Right cardiac atrium (tissue), 5 donors: ENCODE measurements at places on chromosomes 6 and 20. TPM values are rescaled to one million over a fixed set of nuclear protein-coding genes. Genes with fewer than 3 reads are reported as not detected.

DNA sequence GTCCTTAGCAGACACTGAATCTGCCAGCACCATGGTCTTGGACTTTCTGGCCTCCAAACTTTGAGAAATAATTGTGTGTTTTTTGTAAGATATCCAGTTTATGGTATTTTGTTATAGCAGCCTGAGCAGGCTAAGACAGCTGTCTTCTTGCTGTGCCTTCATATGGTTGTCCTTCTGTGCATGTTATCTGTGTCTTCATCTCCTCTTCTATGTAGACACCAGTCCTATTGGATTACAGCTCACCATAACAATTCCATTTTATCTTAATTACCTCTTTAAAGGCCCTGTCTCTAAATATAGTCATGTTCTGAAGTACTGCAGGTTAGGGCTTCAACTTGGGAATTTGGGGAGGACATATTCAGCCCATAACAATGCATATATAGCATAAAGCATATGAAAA, 44.3 kb upstream of the REV3L start:
- no peak for DNase-seq

DNAH8 gene
- polyA plus RNA-seq, result not detected

PPIL6 gene
- polyA plus RNA-seq, result 2.2 TPM

DNA sequence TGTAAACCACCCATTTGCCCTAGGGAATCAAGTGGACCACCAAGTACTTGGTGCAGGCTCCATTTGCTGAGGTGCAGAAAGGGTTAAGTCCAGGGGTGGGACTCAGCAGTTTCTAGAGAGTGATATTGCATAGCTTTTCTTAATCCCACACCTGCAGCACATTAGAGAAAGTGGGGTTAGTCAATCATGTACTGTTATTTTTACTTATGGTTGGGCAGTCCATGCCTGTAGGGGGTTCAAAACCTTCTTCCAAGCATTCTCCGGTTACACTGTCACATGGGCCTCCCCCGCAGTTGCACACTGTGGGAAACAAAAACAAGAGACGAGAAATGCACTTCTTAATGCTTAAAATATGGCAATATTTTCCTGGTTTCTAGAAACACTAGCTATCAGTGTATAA, 65.5 kb downstream of the LAMA4 start:
- no peak for DNase-seq

GRCh38 chr6:156392648-156393047, 384.5 kb upstream of the ARID1B start:
- no peak for DNase-seq

DNA sequence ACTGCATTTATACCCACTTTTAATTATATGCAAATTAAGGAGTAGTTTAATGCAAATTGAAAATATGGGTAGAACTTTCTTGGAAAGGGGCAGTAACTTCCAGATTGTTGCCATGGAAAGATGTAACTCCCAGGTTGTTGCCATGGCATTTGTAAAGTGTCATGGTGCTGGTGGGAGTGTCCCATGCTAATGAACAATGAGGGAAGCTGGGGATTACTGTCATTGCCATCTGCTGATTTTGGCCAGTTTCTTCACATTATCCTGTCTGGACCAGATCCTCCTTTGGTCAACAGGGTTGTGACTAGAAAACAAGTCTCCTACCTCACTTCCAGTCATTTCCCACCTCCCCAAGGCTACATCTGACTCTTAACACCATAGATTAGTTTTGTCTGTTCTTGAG, 45.4 kb upstream of the FERMT1 start:
- DNase-seq, result no peak

DNA sequence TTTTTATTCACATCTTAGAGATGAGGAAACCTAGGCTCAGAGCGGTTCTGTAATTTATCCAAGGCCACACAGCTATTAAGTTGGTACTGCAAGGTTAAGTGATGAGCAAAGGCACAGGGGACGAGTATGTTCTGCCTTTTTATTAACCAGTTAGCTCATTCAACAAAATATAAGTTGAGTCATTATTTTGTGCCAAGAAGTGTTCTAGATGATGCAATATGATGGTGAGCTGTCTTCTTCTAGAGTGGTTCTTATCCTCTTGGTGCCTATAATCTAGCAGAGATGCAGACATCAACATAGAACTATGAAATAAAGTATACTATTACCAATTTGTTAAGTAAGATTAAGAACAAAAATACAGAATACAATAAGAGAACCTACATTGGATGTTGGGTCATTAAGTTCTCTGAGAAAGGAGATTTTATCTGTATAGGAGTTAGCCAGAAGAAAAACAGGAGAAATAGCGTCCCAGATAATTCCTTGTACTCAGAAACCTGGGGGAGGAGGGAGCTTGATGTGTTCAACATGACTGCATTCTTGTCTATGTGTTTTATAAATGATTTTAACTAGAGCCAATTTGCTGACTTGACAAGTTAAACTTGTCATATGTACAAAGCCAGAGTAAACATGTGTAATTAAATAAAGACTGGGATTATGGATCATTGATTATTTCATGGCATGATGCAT, 122.3 kb downstream of the TBXT start:
- no peak for DNase-seq

MLIP gene
- polyA plus RNA-seq, result 154 TPM

- no peak for DNase-seq
These were observed 406.9 kb downstream of the CDH26 start for GRCh38 chr20:60365064-60365666.

DNA sequence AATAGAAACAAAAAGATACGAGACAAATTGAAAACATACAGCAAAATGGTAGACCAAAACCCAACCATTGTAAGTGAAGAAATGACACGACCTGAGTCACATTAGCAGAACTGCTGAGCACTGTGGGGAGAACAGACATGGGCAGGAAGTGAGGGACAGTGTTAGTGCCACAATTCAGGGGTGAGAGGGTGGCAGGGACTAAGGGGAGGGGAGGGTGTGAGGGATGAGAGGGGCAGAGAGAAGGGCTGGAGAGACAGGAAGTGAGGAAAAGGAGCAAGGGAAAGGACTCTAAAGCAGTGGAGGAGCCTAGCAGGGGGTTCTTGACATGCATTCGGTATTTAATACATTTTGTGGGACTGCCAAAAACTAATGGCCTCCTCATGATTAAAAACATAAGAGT, 45.0 kb upstream of the TRIM26 start:
- no peak for DNase-seq

GRCh38 chr20:57881466-57882385, 171.9 kb upstream of the PMEPA1 start:
- no peak for DNase-seq

DNA sequence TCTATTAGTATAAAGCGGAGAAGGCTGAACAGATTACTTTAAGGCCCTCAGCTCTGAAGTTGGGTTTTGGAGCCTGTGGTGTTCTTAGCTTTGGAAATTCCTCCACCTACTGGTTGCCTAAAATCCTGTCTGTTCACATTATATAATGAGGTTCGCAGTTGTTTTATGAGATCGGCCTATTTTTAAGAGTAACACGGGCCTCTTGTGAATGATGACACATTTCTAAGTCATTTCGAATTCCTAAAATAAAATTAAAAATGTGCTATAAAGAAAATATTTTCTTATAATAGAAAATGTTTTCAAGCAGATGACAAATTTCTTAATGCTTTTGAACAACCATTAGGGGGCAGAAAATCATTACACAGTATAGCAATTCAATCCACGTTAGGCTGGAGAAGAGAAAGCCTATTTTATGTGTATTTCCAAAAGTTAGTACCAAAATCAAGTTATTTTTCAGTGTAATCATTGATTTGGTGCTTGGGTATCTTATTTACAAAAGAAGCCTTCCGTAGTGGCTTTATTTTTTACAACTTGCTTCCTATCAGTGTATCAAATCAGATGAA, 15.8 kb upstream of the FAM8A1 start:
- no peak for DNase-seq

GGTLC1 gene
- polyA plus RNA-seq, result not detected

- DNase-seq, result no peak
These were observed 37.6 kb upstream of the PTPRK start for GRCh38 chr6:128558021-128558420.

DNA sequence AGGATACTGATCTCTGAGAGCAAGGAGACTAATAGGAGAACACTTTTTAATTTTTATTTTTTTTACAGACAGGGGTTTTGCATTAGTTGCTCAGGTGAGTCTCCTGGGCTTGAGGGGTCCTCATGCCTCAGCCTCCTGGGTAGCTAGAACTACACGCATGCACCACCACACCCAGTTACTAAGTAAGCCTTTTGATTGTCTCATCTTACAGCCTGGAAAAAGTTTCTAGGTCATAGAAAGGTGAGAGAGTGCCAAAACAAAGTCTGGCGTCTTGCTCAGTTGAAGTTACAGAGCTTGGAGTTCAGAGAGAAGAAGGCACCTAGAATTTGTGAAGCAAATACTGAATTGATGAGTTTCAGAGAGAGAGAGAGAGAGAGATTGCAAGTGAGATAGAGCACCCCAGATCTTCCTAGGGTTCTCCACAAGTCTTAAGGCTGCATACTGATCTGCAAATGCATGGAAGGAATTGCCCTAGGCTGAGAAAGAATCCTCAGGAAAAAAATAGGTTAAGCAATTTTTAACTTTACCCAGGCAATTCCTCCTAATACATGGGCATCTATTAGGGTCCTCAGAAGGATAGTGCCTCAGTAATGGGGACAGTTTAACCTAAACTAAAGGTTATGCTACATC, 37.6 kb upstream of the PHIP start:
- DNase-seq, result no peak

DNA sequence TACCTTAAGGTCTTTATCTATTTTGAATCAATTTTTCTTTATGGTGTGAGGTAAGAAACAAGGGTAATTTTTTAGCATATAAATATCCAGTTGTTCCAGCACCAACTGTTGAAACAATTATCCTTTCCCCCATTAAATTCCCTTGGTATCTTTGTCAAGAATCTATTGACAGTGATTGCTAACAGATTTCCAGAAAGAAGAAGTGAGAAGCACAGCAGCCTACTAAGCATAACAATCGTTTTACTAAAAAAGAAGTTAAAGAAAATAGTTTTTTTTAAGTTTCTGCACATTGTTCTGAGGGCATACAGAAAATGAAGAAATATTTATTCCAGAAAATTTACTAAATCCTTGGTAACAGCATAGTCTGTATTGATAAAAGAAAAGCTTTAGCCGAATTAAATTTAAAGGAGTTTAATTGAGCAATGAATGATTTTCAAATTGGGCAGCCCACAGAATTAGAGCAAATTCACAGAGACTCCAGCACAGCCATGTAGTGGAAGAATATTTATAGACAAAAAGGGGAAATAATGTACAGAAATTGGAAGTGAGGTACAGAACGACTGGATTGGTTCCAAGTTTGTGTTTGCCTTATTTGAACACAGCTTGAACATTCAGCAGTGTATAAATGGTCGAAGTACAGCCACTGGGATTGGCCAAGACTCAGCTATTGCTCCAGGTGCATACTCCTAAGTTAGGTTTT, 97.9 kb upstream of the UST start:
- DNase-seq, result no peak

DNA sequence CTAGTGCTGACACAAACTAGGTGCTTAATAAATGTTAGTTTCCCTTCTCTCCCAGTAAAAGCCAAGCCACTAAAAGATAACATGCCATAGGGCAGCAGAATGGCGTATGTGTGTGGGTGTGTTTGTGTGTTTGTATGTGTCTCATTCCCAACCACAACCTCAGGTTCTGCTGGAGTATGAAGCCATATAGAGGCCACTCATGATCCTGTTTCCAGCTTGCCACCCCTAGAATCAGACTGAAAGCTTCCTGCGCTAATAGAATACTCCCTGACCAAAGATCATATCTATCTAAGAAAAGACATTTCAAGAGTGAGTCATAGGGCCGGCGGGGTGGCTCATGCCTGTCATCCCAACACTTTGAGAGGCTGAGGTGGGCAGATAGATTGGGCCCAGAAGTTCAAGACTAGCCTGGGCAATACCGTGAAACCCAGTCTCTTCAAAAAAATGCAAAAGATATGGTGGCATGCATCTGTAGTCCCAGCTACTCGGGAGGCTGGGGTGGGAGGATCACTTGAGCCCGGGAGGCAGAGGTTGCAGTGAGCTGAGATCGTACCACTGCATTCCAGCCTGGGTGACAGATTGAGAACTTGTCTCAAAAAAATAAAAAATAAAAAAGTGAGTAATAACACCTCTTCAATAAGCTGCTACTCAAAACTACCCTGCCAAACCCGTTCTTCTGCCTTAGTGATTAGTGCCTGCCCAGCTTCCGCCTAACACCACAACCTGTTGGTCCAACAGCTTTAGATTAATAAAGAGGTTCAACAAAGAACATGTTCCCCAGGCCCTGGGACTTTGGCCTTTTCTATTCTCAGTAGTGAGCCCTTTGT, 11.8 kb upstream of the SNRPC start:
- DNase-seq, result no peak

SUMO4 gene
- polyA plus RNA-seq, result 0.32 TPM

C20orf141 gene
- polyA plus RNA-seq, result not detected

- no peak for DNase-seq
These were observed 75.8 kb downstream of the ZMYND8 start for GRCh38 chr20:47280668-47281067.

AIG1 gene
- 69.8 TPM for polyA plus RNA-seq

DNA sequence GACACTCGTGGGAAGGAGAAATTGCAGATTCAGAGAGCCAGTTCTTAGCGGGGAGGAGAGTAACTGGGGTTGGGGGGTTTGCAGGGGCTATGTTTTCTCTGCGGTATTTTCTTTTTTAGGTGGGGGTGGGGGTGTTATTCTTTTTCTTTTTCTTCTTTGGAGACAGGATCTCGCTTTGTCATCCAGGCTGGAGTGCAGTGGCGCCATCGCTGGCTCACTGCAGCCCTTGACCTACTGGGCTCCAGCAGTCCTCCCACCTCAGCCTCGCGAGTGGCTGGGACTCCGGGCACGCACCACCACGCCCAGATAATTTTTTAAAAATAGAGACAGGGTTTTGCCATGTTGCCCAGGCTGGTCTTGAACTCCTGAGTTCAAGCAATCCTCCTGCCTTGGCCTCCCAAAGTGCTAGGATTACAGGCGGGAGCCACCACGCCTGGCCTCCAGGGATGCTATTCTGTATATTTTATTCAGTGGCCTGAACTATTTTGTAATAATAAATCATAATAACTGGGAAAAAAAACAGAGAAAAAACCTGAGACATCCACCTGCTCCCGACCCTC, 57.3 kb downstream of the UBE2V1 start:
- DNase-seq, result no peak

CFAP61 gene
- 0.11 TPM for polyA plus RNA-seq

FOXQ1 gene
- polyA plus RNA-seq, result not detected

DDO gene
- polyA plus RNA-seq, result 10.7 TPM

- no peak for DNase-seq
These were observed 207.5 kb upstream of the ADGRB3 start for GRCh38 chr6:68427630-68428029.
